ENCODE measurements at places on chromosomes 1 and 21.

GRCh38 chr1:40495315-40495903 is 13.2 kb upstream of the EXO5 start:
- no peak for DNase-seq

DNA sequence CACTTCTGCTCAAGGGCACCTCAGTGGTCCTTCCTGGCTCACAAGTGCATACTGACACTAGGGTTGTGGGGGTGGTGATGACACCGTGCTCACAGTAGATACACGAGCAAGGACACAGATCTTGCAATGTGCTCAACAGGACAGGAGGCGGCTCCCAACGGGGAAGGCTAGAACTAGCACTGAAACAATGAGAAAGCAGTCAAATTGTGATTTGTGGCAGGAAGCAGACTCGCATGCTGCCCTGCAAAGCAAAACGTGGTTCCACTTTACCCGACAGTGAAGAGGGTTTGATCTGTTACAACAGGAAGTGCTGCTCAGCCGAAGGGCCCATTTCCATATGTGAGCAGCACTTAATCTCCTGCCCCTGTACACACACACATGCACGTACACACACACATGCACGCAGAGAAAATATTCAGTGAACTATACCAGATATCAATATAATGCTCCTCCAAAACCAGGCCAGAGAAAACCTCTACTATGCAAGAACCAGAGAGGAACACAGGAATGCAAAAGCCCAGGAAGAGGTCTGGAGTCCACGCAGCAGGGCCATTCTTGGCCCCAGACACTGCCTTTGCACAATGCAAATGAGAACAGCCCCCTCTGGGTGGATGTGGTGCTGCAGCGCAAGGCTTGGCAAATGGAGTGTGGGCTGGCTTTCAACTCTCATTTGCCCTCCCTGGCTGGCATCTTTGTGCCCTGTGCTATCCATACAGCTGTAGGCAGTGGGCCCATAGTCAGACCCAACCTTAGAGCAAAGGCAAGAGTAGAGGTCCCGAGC is 47.1 kb downstream of the KANK4 start:
- no peak for DNase-seq

GRCh38 chr1:89310505-89310904 is 37.8 kb upstream of the GBP5 start:
- DNase-seq, result no peak

DNA sequence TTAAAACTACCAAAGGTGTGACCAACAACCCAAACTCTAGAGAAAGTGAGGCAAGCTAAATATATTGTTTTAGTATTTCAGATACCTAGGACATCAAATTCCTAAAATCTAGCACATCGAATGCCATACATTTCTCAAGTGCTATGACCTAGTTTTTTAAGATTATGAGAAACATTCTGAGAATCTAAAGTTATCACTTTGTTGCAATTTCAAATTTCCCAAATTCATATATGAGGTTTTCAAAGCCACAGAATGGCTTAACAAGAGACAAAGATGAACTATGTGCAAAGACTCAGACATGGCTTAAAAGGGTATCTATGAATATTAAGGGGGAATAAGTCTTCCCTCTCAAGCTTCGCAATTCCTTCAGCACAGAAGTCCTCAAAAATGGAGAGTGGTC is 6.8 kb downstream of the SCYL3 start:
- DNase-seq, result no peak

DNA sequence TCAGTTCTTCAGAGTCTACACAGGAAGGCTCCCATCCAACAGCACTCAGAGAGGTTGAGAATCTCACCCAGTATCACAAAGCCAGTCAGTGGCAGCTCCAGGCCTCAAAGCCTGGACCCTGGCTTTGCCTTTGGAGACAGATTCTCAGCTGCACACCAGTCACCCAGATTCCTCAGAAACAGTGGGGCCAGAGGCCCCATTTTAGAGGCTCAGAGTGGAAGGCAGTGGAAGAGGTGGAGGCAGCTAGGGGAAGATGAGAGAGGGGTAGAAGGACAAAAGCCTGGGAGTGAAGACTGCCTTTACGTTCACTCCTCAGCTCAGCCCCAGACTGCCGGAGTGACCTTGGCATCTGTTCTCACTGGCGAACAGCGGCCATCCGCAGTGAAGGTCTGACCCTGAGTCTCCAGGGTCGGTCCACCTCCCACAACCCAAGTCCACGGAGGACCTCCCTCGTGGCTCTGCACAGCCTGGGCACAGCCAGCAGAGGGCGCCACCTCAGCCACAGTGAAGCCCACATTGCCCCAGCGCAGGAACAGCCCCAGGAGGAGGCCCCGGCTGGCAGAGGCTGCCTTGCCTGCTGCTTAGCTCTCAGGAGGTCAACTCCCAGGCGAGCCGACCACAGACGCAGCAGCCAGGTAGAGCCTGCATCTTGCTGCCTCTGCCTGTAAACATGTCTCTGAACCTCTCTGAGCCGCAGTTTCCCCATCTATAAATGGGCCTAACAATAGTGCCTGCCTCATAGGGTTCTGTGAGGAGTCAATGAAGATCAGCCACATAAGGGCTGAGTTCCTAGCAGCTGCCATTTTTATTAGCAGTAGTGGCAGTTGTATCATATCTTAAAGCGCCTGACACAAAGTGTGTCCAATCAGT is 5.9 kb upstream of the FNDC5 start:
- peak; percentile 72 for DNase-seq

- DNase-seq, result no peak
Observed at GRCh38 chr1:162361349-162361748, 15.3 kb downstream of the SPATA46 start.

DNA sequence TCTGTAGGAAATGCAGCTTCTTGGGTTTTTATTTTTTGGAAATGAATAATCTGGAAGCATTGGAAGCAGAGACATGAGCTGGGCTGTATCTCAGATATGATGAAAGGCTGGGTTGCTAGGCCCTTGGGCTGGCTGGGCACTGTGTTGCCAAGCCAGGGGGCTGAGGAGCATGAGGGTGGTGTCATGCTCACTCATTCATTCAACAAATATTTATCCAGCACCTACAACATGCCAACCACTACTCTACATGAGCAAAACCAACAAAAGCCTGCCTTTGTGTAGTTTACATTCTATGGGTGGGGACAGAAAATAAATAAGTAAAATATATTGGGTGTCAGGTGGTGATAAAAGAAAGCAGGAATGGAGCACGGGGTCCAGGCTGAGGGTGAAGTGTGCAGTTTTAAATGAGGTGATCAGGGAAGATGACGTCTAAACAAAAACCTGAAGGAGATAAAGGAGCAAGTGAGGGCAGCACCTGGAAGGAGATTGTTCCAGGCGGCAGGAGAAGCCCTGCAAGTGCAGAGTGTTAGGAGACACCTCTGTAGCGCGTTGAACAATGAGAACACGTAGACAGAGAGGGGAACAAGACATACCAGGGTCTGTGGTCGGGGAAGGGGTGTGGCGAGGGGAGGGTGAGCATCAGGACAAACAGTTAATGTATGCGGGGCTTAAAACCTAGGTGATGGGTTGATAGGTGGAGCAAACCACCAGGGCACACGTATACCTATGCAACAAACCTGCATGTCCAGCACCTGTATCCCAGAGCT is 10.9 kb downstream of the TAGLN2 start:
- DNase-seq, result peak; percentile 86

DNA sequence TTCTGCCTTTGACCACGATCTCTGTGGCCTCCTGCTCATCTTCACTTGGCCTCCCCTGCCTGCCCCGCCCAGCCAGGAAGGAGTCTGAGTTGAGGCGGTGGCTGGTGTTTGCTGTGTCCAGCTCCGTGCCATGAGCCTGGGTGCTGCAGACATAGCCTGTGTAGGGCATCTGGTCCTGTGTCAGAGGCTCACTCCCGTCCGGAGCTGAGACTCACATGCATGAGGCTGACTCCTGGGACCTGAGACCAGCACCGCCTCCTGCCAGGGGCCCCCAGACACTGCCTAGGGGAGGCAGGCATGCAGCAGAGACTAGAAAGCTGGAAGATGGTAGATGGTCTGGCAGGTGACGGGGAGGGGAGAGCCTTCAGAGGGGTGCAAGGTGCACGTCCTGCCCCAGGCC is 52.2 kb upstream of the TTC34 start:
- DNase-seq, result no peak

GRCh38 chr1:206662396-206663092 is 22.2 kb upstream of the MAPKAPK2 start:
- DNase-seq, result no peak

- no peak for DNase-seq
Observed at GRCh38 chr21:38980416-38981313, 174.9 kb downstream of the ETS2 start.

DNA sequence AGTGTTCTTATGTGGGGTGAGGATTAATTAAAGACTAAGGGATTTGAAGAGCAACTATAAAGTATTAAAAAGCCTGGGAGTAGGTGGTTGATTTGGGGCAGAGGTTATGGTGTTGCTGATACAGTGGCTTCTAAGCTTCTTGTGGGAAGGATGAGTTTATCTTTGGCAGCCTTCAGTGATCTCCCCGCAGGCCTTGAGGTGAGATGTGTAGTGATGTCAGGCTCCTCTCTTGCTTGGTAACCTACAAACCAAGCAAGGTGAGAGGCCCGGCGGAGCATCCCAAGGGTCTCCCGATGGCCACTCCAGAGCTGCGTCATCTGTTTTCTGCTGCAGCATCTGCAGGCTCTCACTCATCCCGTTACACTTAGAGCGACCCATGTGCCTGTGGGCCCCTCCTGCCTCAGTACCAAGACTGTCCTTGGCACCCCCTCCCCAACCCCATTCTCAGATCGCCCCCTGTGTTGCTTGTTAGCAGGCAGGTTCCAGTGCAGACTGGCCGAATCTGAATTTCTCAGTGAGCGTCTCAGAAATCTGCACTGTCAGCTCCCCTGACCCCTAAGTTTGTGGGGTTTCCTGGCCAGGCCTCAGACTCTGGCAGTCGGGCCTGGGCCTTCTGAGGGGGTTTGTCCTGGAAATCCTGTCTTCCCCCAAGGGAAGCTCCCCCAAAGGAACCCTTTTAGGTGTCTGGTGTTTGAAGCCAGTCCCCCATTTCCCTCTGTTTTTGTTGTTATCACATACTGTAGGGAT is 77.9 kb downstream of the GALNT2 start:
- no peak for DNase-seq

DNA sequence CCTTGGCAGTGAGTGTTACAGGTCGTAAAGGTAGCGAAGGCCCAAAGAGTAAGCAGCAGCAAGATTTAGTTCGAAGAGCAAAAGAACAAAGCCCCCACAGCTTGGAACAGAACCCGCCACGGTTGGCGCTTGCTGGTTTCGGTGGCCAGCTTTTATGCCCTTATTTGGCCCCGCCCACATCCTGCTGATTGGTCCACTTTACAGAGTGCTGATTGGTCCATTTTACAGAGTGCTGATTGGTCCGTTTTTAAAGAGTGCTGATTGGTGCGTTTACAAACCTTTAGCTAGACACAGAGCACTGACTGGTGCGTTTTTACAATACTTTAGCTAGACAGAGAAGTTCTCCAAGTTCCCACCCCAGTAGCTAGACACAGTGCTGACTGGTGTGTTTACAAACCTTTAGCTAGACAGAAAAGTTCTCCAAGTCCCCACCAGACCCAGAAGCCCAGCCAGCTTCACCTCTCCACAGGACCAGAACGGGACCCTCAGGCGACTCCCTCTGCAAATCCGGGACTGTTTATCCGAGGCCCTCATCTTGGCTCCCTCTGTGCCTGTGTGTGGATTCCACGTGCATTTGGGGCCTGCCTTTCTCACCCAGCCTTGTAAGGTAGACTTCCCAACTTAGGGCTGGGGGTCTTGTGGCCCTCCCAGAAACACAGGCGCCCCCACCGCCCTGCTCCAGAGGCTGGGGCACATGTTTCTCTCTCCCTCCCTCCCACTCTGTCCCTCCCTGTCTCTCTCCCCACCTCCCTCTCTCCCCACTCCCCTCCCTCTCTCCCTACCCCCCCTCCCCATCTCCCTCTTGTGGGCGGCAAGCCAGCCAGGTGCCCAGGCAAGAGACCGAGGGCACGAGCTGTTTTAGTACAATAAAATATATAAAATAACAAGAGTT is 12.6 kb downstream of the FTCD start:
- no peak for DNase-seq

DNA sequence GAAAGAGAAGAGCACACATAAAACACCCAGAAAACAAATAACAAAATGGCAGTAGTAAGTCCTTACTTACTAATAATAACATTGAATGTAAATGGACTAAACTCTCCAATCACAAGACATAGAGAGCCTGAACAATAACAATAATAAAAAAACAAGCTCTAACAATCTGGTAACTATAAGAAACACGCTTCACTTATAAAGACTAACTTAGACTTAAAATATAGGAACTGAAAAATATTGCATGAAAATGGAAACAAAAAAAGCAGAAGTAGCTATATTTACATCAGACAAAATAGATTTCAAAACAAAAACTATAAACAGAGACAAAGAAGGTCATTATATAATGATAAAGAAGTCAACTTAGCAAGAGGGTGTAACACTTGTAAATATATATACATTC is 83.1 kb upstream of the LYPLAL1 start:
- no peak for DNase-seq

DNA sequence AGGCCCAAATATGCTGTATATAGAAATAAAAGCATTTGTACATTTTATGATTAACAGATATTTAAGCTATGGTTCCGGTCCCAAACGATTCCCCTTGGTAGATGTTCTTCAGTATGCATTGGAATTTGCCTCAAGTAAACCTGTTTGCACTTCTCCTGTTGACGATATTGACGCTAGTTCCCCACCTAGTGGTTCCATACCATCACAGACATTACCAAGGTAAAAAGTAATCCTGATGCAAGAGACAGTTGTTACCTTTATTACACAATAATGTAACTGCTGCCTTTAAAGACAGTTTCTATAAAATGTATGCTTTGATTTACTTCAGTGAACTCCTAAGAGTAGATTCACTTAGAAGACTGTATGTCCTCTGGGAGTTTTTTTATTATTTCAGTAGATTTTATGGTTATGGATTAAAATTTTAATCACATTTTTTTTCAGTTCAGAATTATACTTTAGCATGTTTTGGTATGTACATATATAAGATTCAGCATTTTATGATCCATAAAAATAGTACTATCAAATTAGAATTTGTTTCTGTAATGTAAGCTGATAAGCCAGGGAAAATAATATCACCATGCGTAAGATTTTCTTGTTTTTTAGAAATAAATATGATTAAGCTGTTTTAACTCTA is 96.5 kb downstream of the USP25 start:
- DNase-seq, result peak; percentile 57

DNA sequence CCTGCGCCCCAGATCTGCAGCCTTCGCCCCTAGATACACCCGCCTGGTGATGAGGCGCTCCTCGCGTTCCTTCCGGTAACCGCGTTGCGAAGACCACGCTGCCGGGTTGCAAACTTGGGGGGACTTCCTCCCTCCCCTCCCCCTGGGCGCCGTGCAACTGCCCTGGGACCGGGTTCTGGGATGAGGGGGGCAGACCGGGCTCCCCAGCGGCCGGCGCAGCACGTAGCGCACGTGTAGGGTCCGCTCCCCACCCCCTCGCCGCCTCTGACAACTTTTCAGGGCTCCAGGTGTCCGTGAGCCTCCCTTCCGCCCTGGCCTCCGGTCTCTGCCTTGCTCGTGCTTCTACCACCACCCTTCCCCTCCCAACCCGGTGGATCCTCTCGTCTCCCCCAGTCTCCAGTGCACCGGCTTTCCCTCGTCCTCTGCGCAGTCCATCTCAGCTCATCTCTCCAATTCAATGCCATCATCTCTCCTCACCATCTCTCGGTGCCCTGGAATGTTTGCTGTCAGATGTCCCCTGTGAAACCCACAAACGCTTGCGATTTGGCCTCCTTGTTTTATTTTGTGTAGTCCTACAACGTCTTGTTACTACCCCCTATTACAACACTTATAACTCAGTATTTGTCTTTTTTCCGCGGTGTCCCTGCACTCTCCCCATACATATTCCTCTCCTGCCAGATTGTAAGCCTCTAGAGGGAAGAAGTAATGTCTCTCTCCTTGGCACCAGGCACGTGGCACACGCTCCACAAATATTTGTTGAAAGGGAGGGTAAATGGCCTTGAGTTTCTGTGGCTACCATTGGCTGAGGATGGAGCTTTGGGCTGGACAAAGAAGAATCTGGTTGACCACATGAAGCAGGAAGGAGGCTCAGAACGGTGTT is 782 bp downstream of the PCAT6 start:
- peak; percentile 46 for DNase-seq
